Hematopoietic multipotent progenitor cell (in vitro differentiated cells): ENCODE measurements at places on chromosomes 16 and 17. TPM values are rescaled to one million over a fixed set of nuclear protein-coding genes. Genes with fewer than 3 reads are reported as not detected.

TBC1D3D gene
- not detected for total RNA-seq

FOXN1 gene
- not detected for total RNA-seq

GNG13 gene
- not detected for total RNA-seq

MAZ gene
- 711 TPM for total RNA-seq

PPP1R1B gene
- not detected for total RNA-seq

PRAC2 gene
- total RNA-seq, result not detected

DRC3 gene
- total RNA-seq, result 1.3 TPM

CFAP97D1 gene
- under 0.01 TPM for total RNA-seq

UNK gene
- total RNA-seq, result 34.7 TPM

DNA sequence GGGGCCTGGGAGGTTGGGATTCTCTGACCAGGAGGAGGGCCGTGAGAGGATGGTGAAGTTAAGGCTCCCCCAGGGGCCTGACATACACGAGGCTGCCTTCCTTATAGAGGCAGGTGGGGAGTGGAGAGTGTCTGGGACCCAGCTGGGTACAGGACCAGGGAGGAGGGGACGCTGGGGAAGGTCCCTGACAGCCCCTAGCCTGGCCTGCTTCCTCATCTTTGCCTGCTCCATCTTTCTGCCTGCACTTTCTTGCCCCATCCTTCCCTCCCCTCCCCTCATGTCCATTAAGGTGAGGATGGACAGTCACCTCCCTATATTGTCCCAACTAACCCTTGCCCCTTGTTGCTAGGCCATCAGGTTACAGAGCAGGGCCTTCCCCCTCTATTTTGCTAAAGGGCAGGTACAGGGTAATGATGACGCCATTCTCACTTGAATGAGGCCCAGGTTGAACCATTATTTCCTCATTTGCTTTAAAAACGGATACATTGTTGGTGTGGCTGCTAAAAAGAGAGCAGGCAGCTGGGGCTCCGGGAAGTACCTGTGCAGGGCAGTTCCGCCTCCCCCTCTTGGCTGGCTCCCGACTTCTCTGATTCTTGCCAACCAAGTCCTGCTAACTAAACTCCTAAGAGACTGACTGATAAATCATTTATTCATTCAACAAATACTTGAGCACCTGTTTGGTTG lies 1.3 kb downstream of the C17orf99 start:
- no peak for DNase-seq

- DNase-seq, result no peak
These were observed 176.3 kb downstream of the CPPED1 start for GRCh38 chr16:12627394-12627793.

DNA sequence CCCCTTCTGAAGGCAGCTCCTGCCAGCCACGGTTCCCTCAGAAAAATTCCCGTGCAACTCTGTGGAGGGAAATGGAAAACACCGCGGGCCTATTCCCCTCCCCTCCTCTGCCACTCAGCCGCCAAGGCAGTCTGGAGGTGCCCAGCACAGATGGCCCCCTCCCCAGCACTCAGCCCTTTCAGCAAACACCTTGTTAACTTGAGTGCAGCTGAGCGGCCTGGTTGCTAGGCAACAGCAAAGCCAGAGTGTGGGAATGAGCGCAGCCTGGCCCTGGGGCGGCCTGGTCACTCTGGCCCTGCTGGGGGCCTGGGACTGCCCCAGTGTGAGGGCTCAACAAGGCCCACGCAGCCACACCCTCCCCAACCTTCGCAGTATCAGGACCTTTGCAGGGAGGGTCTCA lies 32.8 kb downstream of the CACNA1G start:
- DNase-seq, result no peak

- no peak for DNase-seq
These were observed 113.6 kb downstream of the AXIN2 start for GRCh38 chr17:65447823-65448222.

DNA sequence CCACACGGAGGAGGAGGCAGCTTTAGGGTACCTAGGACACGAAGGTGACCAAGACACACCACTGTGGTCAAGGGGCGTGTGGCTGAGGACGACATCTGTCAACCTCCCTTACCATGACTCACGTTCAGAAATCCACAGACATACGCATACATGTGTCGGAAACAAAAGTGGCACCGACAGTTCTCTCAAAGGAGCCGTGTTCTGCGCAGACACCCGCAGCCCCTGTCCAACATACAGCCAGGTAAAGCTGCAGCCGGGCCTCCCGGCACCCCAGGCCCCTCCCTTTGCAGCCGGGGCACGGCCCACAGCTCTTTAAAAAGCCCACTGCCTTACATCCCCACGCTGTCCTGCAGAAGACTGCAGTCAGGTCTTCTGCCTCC lies 40.5 kb upstream of the KLHDC4 start:
- DNase-seq, result no peak

GRCh38 chr17:21042458-21043295 lies at the start of gene USP22:
Gene USP22, minus strand, starts transcription at chr17:21043011. Its CDS starts 176 bp downstream, at chr17:21042835.
- DNase-seq, result no peak

- DNase-seq, result no peak
These were observed 17.1 kb downstream of the LIG3 start for GRCh38 chr17:34997355-34997862.

DNA sequence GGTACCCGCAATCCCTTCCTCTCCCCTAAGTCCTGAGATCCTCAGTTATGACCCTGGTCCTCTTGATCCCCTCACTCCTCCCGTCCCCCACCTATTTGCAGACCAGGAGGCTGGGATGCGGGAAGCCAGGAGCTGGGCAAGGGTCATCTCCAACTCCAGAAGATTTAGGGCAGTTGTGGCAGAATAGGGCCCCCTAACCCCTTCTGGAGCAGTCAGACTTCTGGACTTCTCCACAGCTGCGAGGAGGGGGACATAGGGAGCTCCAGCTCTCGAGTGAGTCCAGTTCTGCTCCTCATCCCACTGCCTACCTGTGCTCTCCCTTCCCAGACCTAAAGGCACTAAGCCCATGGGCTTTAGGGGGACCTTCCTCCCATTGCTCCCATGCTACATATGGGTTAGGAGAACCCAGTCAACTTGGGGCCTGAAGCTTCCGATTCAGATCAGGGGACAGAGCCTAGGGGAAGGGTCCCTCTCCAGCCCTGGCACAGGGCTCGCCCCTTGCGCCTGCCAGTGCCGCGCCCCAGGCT lies 1.3 kb downstream of the WNK4 start:
- no peak for DNase-seq

GRCh38 chr16:86379505-86379846 lies 130.9 kb upstream of the FOXF1 start:
- DNase-seq, result no peak

DNA sequence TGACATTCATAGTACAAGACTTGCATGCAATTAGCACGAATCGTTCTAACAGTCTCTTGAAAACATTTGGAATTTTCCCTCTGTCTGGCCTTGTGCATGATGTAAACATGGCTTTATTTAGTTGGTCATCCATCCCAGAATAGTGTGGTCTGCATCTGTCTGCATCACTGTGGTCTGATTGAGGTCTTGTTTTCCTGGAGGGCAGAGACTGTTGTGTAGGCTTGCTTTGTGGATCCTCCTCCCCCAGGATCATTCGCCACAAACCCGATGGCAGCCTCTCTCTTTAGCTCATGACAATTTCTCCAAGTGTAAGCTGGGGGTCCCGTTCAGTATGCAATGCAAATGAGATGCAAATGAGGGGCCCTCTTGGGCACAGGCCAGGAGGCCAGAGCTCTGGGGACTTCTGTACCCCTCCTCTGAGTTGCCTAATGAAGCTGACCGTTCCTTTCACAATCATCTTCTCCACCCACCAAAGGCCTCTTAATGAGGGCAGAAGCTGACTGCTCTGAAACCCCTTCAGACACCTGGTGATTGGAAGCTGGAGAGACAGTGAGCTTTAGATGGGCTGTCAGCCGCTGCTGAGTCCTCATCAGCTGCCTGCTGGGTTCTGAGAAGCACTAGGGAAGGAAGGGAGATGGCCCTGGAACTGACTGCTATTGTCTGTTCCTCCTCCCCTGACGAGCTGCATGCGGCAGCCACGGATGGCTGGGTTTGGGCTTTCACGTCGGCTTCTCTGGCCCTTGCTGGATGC lies 201.2 kb upstream of the CACNG3 start:
- no peak for DNase-seq

DNA sequence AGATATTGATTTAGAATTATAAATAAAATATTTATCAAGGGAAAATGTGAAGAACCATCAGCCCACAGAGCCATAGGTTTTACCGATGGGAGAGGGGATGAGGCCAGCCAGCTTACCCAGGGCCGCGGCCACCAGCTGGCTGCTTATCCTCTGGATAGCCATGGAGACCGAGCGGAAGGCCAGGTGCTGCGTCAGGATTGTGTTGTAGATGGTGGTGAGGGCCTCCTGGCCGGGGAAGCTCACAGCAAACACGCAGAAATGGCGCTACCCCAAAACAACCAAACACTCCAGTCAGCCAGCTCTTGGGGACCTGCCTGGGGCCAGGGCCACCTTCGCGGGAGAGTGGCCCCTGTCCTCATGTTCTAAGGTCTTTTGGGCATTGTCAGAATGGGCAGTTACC lies 97.8 kb downstream of the DNAH17 start:
- DNase-seq, result no peak

DNA sequence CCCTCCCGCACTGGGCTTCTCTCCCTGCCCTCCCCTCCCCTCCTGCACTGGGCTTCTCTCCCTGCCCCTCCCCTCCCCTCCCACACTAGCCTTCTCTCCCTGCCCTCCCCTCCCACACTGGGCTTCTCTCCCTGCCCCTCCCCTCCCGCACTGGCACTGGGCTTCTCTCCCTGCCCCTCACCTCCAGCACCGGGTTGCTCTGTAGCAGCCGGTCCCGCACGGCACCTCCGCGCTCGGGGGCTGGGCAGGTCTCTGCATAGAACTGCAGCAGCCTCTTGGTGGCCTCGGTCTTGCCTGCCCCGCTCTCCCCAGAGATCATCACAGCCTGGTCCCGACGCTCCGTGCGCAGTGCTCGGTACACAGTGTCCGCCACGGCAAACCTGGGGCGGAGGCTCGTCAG lies 9.8 kb downstream of the MYO1C start:
- DNase-seq, result no peak

DNA sequence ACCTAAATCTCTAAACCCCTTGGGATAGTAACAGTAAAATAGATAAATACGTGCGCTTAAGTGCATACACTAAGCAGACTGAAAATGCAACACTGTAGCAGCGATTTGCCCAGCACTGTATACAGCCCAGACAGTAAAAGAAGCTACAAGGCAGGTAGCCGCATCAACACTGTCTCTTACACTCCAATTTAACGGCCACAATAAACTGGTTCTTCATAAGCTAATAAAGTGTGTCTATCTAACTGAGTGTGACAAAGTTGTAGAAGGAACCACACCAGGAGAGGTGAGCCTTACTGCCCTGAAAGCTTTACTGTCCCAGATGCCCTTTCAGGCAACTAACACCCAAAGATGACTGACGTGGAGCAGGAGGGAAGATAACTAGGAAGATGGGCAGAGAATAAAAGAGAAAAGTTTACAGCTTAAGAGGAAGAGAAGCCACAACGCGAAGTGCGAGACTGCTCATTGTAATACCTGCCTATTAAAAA lies 847 bp downstream of the ZDHHC7 start:
- no peak for DNase-seq

- no peak for DNase-seq
These were observed 335.3 kb downstream of the SNX29 start for GRCh38 chr16:12311877-12312276.

- no peak for DNase-seq
These were observed 7.1 kb downstream of the ACSF3 start for GRCh38 chr16:89100601-89101302.

DNA sequence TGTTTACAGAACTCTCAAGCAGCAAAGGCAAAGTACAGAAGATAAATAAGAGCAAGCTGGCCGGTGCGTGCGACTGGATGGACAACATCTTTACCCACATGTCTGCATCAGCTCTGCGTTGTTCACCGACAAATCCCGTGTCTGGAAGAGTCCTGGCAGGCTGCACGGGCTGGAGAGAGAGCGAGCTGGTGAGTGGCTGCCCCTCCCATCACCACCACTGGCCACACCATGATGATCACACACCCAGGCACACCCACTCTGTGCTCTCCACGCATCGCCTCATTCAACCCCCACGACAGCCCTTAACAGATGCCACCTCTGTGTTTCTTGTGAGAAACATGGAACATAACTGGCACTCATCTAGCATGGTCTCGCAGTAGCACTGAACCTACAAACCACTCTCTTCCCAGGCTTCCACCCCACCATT lies 59.2 kb downstream of the ANKRD11 start:
- DNase-seq, result no peak

- DNase-seq, result peak; percentile 32
These were observed 6.2 kb downstream of the DNAJC7 start for GRCh38 chr17:42010898-42011516.

DNA sequence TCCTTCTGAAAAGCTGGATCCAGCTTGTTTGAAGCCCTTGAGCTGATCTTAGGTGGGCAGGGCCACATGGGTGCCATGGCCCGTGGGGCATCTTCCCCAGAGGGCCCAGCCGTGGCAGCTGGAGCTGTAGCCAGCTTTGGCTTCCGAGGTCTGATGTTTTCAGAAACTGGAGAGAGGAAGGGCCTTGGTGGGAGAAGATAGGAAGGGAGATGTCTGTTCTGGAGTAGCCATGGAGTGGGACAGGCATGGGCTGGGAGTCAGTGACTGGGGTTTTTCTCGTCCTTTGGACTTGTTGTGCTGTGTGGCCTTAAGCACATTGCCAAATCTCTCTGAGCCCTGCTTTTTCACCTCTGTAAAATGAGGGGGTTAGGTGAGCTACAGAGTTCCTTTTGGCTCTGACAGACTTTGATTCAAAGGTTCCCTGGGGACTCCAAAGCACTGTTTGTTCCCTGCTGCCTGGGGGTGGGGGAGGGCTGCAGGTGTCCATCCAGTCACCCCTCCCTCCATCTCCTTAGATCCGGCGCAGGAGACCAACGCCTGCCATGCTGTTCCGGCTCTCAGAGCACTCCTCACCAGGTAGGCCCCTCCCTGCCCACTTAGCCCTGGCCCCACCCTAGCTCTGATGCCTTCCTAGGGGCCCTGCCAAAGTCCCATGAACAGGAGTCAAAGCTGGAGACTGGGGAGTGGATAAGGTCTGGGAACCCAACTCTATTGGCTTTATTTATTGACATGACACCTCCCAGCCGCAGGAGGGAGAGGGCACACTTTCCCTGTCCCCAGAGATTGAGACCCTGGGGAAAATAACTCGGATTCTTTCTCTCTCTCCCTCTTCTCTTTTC lies 2.1 kb downstream of the PPP1R1B start:
- no peak for DNase-seq
